ENCODE measurements at places on chromosomes 16 and 17. TPM values are rescaled to one million over a fixed set of nuclear protein-coding genes. Genes with fewer than 3 reads are reported as not detected.

The MAP3K14 gene
- 14.6 TPM for total RNA-seq

The FMNL1 gene
- 12.2 TPM for total RNA-seq

The FNDC8 gene
- not detected for total RNA-seq

The IRF8 gene
- 1.6 TPM for total RNA-seq

The DOC2B gene
- 6.4 TPM for total RNA-seq

The LRRC37A gene
- total RNA-seq: 0.32 TPM

The CLUH gene
- total RNA-seq: 143 TPM

The ADAM11 gene
- 1.00 TPM for total RNA-seq

The STAT5B gene
- total RNA-seq: 32.8 TPM

The PLXDC1 gene
- 21.4 TPM for total RNA-seq

The UBTF gene
- 53.1 TPM for total RNA-seq

The CAMTA2 gene
- total RNA-seq: 38.9 TPM

The VTN gene
- total RNA-seq: 48.2 TPM

The HAPSTR1 gene
- 59.6 TPM for total RNA-seq

The NDUFAF8 gene
- total RNA-seq: 61.0 TPM

The OTOP2 gene
- total RNA-seq: not detected
